ENCODE measurements at places on chromosomes 4 and X. TPM values are rescaled to one million over a fixed set of nuclear protein-coding genes. Genes with fewer than 3 reads are reported as not detected.

The RRH gene
- total RNA-seq = not detected

The SHOX gene
- total RNA-seq = 0.16 TPM

The G6PD gene
- total RNA-seq = 24.4 TPM

The CSN1S1 gene
- total RNA-seq = not detected

The GYG2 gene
- total RNA-seq = 6.8 TPM

DNA sequence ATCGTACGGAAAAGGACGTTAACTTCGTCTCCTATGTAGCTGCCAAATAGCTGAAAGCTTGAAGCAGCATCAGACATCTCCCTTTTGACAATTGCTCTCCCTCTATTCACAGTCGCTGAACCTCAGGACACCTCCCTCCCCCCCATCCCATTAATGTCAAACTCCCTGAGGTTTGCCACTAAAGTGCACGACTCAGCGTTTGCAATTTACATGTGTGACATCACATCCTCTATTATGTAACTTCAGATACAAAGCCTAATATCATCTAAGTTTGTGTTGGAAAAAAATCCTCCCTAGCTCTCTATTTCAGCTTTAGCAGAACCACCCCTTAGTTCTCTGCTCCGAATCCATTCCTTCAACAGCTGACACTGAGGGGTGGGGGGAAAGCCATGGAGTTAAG lies 5.5 kb upstream of the NR3C2 start:
- peaks cover 13% of the 10 kb centered on the region for H3K4me1 ChIP-seq
- DNase-seq = no peak
- peak overlapping the region; percentile 2 for H3K27ac ChIP-seq
- H3K4me3 ChIP-seq = no peak overlapping the region
- H3K36me3 ChIP-seq = no peaks in the 10 kb centered on the region

DNA sequence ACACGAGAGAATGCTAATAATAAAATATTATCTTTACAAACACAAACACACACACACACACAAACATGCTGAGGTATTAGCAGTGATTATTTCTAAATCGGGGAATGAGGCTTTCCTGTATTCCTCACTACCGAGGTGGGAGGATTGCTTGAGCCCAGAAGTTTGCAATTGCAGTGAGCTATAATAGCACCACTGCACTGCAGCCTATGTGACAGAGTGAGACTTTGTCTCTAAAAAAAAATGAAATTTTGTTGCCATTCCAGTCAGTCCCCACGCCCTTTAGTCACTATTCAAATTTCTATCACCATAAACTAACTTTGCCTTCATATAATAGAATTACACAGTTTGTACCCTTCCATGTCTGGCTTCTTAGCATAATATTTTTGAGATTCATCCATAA lies 456.5 kb upstream of the CPEB2 start:
- no peak for DNase-seq
- H3K4me3 ChIP-seq = no peak overlapping the region
- H3K36me3 ChIP-seq = no peaks in the 10 kb centered on the region
- H3K4me1 ChIP-seq = no peaks in the 10 kb centered on the region

- no peak overlapping the region for H3K4me3 ChIP-seq
- DNase-seq = no peak
- H3K27me3 ChIP-seq = no peaks in the 10 kb centered on the region
- H3K27ac ChIP-seq = no peak overlapping the region
- H3K4me1 ChIP-seq = no peaks in the 10 kb centered on the region
- H3K36me3 ChIP-seq = no peaks in the 10 kb centered on the region
These were observed 59.0 kb downstream of the NHS start for GRCh38 chrX:17433965-17434364.

DNA sequence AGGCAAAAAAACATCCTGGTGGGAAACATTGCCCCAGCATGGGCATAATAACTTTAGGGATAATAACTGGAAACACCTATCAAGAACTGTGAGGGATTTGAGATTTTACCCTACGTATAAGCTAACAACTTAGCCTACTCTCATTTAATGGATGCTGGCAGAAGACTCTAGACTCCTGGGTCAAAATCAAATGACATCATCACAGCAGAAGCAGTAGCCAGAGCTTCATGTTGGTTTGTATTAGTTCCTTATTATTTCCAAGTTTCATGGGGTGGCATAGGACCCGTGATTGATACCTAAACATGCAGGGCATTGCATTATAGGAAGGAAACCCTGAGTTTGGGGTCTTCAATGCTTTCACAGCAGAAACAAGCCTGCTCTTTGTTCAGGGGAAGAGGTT lies 4.6 kb downstream of the TCEAL9 start:
- H3K36me3 ChIP-seq = no peaks in the 10 kb centered on the region
- no peak overlapping the region for H3K4me3 ChIP-seq
- H3K27me3 ChIP-seq = no peaks in the 10 kb centered on the region

- no peak overlapping the region for H3K27ac ChIP-seq
- DNase-seq = no peak
- H3K4me3 ChIP-seq = no peak overlapping the region
These were observed 67.9 kb downstream of the SH2D1A start for GRCh38 chrX:124414281-124414680.

DNA sequence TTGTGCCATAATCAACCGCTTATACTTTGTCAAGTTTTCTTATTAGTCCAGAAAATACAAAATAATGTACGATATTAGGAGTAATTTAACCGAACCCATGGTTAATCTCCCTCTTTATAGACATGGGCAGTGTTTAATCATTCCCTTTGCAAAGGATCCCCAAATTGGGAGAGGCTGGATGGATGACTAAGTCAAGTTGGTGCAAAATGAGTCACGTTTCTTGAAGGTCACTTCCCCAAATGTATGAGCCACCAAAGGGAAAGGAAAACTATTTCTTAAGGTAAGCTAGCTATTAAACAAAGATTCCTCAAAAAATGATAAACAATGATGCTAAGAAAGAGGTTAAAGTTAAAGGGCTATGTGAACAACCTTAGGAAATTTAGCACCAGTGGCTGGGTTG lies 17.5 kb downstream of the MAML3 start:
- no peaks in the 10 kb centered on the region for H3K36me3 ChIP-seq
- peaks cover 13% of the 10 kb centered on the region for H3K4me1 ChIP-seq
- no peaks in the 10 kb centered on the region for H3K27me3 ChIP-seq
- H3K27ac ChIP-seq = no peak overlapping the region

DNA sequence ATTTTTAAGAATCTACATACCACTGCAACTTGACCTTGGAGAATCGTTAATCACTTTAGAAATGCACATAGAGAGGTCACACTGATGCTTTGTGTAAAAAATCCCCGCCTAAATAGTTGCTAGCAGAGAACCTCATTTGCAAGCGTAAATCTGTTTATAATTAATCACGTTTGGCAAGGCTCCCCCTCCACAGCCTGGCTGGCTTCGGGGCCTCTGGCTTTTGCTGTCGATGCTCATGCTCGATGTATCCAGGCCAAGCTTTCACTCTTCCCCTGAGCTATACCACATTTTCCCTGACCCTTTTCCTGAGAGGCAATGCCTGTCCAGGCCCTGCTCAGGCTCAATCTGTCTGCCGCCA lies 23.4 kb downstream of the CYTL1 start:
- H3K27me3 ChIP-seq = no peaks in the 10 kb centered on the region
- H3K27ac ChIP-seq = no peak overlapping the region
- no peak overlapping the region for H3K4me3 ChIP-seq
- no peak for DNase-seq

- H3K4me3 ChIP-seq = no peak overlapping the region
- no peaks in the 10 kb centered on the region for H3K27me3 ChIP-seq
- no peaks in the 10 kb centered on the region for H3K36me3 ChIP-seq
- no peak for DNase-seq
- no peak overlapping the region for H3K27ac ChIP-seq
These were observed 22.2 kb downstream of the HELT start for GRCh38 chr4:185040523-185040922.

- no peaks in the 10 kb centered on the region for H3K4me1 ChIP-seq
- no peak overlapping the region for H3K27ac ChIP-seq
- no peaks in the 10 kb centered on the region for H3K27me3 ChIP-seq
- DNase-seq = no peak
- no peak overlapping the region for H3K4me3 ChIP-seq
These were observed 31.1 kb downstream of the RAB28 start for GRCh38 chr4:13452927-13453579.

GRCh38 chrX:47690175-47690574 lies 31.2 kb upstream of the UXT start:
- no peaks in the 10 kb centered on the region for H3K36me3 ChIP-seq
- no peaks in the 10 kb centered on the region for H3K27me3 ChIP-seq
- H3K4me3 ChIP-seq = no peak overlapping the region
- no peak overlapping the region for H3K27ac ChIP-seq
- no peaks in the 10 kb centered on the region for H3K4me1 ChIP-seq

DNA sequence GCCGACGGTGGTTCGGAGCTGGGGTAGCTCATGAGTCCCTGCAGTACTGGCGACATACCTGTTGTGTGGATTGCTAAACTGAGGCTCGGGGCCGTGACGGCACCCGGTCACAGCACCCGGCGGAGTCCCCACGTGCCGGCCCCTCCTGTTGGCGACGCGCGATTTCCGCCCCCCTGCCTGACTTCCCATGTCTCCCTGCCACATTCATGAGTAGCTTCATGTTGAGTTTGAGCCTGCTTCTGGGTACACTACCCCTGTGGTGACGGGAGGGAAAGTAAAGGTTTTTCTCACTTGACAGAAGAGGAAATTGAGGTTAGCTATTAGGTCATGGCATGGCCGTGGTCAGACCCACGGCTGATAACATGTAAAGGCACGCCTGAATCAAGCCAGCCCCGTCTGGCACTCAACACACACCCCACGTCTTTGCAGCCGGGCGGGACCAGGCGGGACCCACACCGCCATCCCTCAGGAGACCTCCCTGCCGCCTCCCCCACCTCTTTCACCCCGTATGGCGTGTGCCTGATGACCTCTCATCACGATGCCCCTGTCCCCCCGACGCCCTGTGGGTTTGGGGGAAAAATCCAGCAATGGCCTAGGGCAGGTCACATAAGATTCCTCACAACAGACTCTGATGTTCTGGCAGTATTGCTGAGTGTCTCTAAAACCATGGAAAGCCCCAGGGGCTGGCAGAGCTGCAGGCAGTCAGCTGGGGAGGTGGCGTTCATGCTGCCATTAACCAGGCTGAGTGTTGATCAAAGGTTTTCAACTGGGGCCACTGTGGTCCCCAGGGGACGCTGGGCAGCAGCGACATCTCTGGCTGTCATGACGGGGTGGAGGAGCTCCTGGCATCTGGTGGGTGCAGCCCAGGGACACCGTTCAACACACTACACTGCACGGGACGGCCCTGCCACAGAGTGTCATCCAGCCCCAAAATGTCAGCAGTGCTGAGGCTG lies 29.2 kb downstream of the P2RY8 start:
- peak; percentile 37 for DNase-seq
- no peaks in the 10 kb centered on the region for H3K36me3 ChIP-seq
- H3K4me3 ChIP-seq = no peak overlapping the region

Measured in transverse colon (tissue), 4 donors.